Pancreas (tissue), 10 donors: ENCODE measurements at places on chromosomes 5 and 9.
A peak's percentile ranks its signal among the peaks of the same experiment; 100 is the strongest.

- DNase-seq, result no peak
Measured at GRCh38 chr9:35318741-35319140, 156.9 kb downstream of the UNC13B start.

GRCh38 chr5:159032656-159033350, 66.9 kb downstream of the EBF1 start:
- DNase-seq, result no peak

DNA sequence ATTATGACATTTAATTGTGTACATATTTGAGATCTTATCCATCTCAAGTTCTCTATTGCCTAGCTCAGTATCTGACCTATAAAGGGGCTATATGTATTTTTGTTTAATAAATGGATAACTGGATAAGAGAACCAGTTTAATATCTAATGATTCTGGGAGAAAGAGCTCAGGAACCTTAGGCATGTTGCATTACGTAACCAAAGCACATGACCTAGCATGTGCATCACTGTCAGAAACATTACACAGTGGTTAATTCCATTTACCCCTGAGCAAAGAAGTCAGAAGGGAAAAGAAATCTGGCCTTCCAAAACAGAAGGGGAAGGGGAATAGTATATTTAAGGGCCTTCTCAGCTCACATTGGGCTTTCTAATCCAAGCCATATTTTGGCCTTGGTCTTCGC, 12.3 kb downstream of the PAPPA start:
- no peak for DNase-seq

DNA sequence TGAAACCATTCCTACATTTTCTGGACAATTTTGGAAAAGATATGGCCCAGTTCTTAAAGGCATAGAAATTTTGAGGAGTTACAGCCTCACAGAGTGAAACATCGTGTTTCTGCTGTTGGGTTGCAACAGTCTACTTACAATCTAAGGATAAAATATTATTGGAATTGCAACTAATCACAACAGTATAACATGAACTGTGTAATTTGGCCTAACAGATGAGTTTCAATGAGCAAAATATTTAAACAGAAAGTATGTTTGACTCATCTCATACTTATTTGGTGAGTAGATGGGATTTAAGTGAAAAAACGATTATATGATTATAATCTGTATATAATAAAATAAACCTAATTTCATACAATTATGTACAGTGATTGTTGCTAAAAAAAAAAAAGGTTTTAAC, 1061.8 kb downstream of the CDH12 start:
- DNase-seq, result no peak

GRCh38 chr9:97703437-97704344, 6.6 kb upstream of the XPA start:
- no peak for DNase-seq

GRCh38 chr9:84953252-84953773, 283.8 kb downstream of the NTRK2 start:
- DNase-seq, result no peak

- no peak for DNase-seq
Measured at GRCh38 chr9:100689635-100690034, 111.8 kb downstream of the CAVIN4 start.

DNA sequence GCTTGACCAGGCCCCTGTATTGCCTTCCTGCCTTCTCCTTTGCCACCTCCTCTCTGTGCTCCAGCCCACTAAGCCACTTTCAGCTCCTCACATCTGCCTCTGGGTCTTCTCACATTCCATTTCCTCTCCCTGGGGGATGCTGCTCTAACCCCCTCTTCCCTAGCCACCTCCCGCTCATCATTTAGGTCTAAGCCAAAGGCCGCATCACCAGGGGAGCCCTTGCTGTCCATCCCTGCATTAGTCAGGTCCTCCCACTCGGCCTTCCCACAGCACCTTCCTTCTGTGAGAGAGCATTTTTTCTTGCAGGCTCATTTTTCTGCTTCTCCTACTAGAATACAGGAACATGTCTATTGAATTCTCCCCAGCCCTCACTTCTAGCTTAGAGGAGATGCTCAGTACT, 72.6 kb upstream of the GALNT10 start:
- no peak for DNase-seq

GRCh38 chr5:134568337-134568700, 42.8 kb downstream of the JADE2 start:
- DNase-seq, result no peak

GRCh38 chr5:1121044-1121443, 9.2 kb upstream of the SLC12A7 start:
- DNase-seq, result no peak

GRCh38 chr9:90180381-90180780, 462.2 kb downstream of the DIRAS2 start:
- no peak for DNase-seq

- DNase-seq, result no peak
Measured at GRCh38 chr9:127912296-127912695, 4.5 kb downstream of the ST6GALNAC4 start.

DNA sequence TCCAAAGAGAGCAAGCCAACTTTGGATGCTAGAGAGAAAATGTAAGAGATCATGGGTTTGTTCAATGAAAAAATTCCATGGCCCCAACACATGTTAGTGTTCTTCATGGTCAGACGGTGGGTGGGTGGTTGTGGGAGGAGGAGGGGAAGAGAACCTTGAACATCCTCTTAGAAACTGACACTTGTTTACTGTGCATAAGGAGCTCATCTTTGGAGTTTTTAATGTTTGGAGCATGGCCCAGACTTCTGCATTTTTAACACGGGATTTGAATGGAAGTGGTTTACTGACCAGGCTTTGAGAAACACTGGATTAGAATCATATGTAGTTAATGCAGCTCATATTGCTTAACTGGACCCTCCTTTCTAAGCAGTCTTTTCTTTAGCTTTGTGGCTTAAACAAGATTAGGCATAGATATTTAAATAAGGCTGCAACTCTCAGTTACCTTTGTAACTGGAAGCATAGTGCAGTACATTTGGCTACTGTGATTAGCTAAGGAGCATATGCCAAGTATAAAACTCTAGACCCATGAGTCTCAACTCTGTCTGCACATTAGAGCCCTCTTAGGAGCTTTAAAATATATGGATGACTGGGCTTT, 60.1 kb downstream of the FOCAD start:
- no peak for DNase-seq

- no peak for DNase-seq
Measured at GRCh38 chr9:120941046-120941770, 14.6 kb upstream of the TRAF1 start.

GRCh38 chr5:145479271-145479670, 355.9 kb downstream of the PRELID2 start:
- DNase-seq, result no peak

DNA sequence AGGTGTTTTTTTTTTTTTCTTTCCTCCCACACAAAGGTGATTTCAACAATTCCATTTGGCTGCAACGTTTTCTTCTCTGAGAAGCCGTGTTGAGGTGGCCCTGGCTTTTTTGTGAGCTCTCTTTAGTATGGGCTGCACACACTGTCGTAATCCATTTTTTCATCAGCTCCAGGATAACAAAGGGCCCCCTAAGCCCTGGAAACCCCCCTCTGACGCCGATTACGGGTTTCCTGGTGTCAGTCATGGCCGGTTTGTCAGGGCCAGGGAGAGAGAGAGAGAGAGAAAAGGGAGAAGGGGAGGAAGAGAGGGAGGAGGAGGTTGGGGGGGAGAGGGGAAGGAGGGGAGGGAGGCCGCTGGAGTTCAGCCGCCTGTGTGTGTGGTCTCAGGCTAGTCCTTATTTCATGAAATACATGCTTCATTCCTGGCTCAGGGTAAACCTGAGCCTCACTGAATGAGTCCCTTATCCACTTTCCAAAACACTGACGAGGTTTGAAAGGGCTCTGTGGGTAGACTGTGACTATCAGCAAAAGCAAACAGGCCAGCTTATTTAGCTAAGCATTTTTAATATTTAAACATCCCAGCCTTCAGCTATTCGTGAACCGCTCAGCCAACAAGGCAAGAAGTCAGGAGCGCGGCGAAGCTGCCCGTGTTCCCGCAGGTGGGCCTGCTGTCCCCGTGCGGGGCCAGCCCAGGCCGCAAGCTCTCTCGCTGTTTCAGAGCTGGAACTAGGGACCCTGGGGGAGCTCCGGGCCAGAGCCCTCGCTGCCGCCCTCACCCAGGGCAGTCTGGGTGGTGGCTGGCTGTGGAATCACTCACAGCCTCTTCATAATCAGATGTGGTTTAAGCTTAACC, 172.8 kb downstream of the ERCC6L2 start:
- DNase-seq, result peak; percentile 72

DNA sequence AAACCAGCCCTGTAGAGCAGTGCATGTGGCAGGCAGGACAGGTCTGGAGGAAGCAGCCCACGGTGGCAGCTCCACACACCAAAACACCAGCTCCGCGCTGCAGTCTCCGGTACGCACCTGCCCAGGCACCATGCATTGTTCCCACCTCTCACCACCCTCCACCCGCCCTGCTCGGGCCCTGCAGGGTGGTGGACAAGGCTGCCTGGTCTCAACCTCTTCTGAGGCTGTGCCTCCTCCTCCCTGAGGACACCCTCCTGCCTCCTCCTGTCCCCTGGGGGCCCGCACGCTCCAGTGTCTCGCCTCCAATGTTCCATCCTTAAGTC, 96.2 kb downstream of the KCNT1 start:
- DNase-seq, result no peak

GRCh38 chr9:33524306-33524947, 376 bp downstream of the ANKRD18B start:
- DNase-seq, result no peak

- DNase-seq, result no peak
Measured at GRCh38 chr9:38074441-38074961, 5.5 kb upstream of the SHB start.

DNA sequence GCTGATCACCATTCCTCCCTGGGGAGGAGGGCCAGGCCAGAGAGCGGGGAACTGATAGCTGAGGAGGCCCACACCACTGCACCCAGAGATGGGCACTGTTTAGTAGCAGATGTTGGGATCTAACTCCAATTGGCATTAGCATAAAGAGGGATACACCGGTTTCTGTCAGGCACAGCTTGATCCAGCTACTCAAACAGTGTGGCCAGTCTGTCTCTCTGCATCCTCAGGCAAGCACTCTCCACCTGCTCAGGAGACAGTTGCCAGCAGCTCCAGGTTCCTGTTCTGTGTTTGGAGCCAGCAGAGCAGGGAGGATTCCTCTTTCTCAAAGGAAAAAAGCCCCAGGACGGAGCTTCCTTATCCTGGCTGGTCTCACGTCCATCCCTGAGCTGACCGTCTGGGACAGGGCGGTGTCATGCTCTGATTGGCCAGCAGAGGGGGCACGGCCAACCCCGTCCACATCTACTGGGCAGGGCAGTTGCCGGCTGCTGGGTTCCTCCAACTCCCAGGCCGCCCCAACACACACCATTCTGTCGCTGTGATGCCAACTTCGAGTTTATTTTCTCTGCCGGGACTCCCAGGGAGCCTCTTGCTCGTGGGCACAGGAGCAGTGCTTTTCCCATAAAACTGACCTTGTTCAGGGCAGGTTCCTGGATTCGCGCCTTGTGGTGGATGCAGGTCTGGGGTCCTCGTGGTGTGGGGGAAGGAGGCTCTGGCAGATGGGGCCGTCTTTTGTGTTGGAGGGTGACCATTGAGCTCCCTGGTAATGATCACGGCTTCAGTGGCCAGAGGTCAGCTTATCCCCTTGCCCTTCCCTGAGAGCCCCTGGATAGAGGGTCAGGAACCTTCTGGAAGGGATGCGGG, 47.9 kb downstream of the COL5A1 start:
- no peak for DNase-seq

- no peak for DNase-seq
Measured at GRCh38 chr5:97501965-97502305, 318.9 kb upstream of the RIOK2 start.

- no peak for DNase-seq
Measured at GRCh38 chr5:143176048-143176447, 227.4 kb downstream of the NR3C1 start.

GRCh38 chr5:156513123-156513815, 186.3 kb downstream of the SGCD start:
- no peak for DNase-seq

DNA sequence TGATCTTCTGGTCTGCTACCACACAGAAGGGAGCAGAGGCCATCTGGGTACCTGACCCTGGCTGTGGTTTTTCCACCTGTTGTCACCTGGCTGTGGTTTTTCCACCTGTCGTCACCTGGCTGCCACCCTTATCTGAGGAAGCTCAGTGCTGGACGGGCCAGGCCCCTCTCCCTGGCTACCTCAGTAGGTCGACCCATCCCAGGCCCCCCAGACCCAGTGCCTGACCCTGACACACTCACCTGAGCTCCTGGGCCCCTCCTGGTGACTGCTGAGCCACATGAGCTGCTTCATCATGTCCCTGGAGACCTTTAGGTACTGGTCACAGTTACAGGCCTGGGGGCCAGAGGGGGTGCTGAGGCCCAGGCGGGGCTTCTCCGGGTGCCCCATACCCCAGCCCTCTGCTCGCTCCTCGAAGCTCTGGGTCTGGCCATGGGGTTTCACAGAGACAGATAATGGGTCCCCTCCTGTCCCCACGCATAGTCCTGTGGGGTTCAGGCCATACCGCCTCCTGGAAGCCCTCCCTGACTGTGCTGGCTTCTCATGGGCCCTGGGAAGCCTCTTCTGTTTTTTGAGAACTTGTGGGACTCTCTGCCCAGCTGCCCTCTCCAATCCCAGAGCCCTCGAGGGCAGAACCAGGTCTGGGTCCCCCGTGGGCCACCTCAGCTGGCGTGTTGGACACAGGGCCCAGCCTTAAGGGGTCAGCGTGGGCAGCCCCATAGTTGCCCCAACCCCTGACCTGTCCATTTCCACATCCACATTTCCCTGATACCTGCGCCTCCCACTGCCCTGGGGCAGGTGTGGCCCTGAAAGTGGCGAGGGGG, 7.5 kb upstream of the NRARP start:
- DNase-seq, result no peak

- no peak for DNase-seq
Measured at GRCh38 chr5:135040333-135041144, 6.5 kb upstream of the PITX1 start.

DNA sequence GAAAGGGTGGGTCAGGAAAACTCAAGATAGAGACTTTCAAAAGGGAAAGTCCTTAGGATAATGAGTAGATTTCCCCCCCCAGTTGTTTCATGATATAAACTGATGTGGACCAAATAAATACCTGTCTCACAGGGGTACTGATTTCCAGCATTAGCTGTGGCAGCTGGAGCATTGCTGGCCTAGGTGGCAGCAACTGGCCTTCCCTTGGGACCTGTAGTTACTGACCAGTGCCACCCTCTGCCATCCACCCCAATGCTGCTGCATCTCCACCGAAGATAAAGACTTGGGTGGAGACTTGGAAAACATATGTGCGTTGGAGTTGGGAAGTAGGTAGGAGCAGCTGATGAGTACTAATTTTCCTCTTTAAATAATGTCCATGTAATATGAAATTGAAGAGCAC, 71.8 kb downstream of the SYK start:
- DNase-seq, result no peak

DNA sequence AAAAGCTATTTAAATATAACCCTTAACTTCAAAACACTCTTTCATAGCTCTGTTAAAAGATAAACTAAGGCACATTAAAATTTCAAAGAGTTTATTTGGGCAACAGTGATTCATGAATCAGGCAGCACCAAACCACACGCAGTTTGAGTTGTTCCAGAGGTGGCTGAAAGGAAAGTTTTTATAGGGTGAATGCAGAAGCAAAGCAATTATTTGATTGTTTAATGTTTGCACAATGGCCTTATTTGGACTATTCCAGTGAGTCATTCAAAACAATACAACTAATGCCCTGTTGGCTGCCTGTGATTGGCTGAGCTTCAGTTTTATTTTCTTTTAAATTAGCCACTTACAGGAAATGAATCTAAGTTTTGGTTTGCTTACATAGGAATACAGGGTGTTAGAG, 125.3 kb downstream of the CEP120 start:
- DNase-seq, result no peak
